ENCODE measurements at places on chromosomes 3 and 15.

DNA sequence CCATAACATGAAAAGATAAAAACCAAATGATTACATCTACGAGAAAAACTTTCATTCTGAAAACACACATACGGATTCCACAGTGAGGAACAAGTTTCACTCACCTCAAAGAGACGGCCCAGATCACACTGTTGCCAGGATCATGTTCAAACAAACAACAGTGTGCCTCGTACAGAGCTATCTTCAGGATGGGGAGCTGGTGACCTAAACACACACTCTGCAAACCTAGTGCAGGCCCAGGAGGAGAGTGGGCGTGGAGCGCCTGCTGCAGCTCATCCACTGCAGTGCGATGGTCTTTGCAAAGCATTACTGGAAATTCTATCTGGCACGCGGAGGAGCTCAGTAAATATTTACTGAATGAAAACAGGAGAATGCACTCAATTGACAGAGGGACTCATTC lies 38.5 kb downstream of the TAMM41 start:
- no peak for DNase-seq

DNA sequence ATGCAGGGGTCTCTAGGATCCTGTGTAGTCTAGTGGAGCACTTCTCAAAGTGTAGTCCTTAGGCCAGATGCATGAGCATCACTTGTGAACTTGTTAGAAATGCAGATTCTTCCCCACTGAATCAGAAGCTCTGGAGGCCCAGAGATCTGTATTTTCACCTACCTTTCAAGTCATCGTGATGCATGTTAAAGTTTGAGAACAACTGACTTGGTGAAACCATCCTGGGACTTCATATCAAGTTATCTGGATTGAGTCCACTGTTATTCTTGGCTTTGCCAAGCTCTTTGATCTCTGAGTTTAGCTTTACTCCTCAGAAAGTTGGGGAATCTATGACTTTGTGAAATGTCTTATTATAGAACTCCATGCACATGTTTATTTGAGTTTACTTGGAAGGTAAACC lies 78.5 kb downstream of the ARNT2 start:
- no peak for DNase-seq

DNA sequence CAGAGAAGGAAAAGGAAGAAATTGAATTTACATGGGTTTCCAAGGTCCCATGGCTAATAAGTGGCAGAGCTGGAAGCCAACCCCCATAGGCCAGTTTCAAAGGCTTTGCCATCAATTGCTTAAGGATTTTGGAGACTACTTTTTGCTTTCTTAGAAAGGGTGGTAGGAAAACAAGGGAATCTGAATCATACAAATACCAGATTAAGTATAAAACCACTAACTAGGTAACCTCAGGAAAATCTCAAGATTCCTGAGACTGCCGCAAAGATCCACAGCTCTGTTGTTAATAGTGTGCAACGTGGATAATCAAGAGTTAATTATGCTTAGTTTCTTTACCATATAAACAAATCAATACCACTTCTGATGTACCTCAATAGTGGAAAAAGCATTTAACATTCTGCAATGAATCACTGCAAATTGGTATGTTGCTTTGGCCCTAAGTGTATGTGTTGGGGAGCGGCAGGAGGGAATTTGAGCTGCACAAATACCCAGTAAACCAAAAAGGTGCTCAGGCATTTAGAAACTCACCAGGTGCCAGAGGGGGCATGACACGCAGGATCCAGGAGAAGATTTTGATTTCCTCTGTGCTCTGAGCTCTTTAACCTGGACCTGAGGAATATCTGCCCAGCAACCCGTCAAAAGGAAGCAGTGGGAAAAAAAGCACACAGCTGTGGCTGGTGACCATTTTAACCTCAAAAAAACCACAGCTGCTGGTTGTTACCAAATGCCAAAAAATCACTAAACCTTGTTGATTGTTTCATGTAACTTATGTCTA lies 22.0 kb downstream of the AADAC start:
- DNase-seq, result no peak

GRCh38 chr3:148916132-148916531 lies 51.0 kb downstream of the CPA3 start:
- no peak for DNase-seq

GRCh38 chr3:23017801-23018200 lies 185.3 kb upstream of the UBE2E2 start:
- peak; percentile 92 for DNase-seq

DNA sequence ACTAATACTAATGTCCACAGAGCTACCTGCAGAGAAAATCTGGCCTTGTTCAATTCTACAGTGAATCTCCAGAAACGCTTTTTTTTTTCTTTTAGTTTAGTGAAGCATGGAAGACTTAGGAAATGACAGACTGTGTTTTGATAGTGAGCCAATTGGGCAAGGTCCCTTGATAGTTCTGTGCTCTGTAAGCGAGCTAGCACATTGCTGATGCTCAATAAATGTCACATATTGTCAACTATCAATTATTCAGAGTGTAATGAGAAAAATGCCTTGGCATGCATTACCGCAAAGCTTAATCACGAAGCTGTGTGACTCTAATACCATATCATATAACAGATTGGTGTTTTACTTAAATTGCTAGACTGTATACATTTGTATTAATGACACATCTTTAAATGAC lies 5.2 kb upstream of the C3orf85 start:
- DNase-seq, result no peak

DNA sequence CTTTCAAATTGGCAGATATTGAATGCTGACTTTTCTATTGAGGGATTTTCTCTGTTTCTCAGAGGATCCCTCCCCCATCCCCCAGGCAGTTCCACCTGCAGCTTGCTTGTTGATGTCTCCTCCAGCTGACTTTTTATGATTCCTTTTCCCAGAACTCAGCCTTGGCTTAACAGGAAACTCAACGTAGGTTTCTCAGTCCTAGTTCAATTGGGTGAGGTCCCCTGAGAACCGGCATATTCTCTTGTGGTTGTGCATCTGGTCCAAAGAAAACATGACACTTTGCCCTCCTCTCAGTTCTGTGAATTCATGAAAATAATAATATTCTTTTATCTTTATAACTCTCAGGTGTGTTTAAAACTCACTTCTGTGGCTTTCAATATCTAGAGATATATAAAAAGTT lies 1222.1 kb downstream of the OTOL1 start:
- DNase-seq, result no peak

DNA sequence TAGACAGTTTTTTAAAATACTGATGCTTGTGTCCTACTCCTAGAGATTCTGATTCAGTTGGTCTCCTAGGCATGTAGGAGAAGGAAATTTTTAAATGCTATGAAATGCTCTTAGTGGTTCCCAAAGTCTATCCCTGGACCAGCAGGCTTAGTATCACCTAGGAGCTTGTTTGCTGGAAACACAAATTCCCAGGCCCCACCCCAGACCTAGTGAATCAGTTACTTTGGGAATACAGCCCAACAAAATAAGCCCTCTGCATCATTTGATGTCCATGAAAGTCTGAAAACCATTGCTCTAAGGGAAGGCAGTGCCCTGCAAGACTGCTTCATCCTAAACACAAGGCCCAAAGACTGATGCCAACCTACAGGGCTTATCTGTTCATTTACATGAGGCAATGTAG lies 36.3 kb downstream of the CCNL1 start:
- DNase-seq, result peak; percentile 49

DNA sequence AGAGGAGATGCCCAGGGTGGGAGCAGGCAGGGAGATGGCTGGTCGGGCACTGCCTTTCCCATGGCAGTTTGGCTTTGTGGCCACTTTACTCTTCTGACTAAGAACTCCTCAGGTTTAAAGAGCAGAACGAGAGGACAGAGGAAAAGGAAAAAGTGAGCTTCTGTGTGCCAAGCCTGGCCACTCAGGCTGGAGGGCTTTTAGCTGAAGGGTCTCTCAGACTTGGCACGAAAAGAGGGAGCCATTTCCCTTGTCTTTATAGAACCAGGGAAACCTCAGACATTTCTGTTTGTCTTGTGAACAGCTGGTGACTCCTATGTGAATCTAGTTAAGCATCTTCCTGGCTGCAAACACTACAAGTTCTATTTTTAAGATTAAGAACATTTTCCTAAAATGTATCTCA lies 23.3 kb upstream of the PSMD6 start:
- DNase-seq, result no peak

DNA sequence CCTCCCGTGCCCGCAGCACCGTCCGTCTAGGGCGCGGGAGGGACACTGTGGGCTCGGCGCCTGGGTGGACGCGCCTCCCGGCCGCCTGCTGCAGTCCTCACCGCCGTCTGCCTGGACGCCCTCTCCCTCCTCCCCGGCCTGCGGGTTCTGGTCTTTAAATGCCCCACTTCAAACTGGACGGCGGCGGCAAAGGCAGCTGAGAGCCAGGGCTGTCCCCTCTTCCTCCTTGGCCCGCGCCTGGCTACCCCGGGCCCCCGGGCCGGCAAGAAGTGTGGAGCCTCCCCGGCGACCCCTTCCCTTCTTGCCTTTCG lies 426 bp downstream of the CBLB start:
- peak; percentile 45 for DNase-seq

DNA sequence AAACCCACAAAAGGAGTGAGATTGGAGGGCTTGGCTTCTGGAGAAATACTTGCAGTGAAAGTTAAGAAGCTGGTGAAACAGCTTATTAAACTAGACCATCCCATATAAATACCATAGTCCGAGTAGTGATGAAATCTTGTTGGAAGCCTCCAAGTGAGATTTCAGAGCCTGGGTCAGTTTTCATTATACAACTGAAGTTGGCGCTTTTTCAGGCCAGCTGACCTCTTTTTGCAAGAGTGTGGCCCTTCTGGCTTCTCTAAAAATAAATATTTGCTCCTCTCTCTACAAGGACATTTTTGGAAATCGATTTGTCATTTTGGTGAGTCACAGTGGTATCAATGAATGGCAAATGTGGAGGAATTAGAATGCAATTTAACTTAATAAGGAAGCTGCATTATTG lies 51.2 kb upstream of the THRB start:
- DNase-seq, result no peak

All from epithelial cell of esophagus (primary cell).